ENCODE measurements at places on chromosomes 12 and 14. TPM values are rescaled to one million over a fixed set of nuclear protein-coding genes. Genes with fewer than 3 reads are reported as not detected.

- DNase-seq = no peak
Observed at GRCh38 chr12:82625523-82625922, 61.2 kb upstream of the TMTC2 start.

- DNase-seq = no peak
Observed at GRCh38 chr12:64836856-64837255, 12.4 kb downstream of the TBC1D30 start.

DNA sequence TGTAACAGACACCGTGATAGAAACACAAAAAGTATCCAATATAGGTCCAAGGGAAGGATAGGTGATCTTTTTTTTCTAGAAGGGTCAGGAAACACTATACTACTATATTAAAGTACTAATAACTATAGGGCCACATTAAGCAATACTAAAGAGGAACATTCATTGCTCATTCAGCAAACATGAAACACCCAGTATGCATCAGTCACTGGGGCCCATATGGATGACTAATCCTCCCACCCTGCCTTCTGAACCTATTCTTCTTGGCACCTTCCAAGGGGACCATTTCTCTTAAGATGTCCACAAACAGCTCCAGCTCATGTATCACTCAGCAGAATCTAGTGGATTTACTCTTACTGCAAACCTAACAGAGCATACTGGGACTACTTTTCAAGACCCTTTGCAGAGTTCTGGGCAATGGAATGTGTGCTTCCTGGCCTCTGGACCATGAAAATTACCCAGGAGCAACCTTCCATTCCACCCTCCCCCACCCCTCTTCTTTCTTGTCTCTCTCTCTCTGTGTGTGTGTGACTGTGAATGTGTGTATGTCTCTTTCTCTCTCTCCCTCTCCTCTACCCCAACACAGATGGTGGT is 187.9 kb downstream of the EPS8 start:
- no peak for DNase-seq

DNA sequence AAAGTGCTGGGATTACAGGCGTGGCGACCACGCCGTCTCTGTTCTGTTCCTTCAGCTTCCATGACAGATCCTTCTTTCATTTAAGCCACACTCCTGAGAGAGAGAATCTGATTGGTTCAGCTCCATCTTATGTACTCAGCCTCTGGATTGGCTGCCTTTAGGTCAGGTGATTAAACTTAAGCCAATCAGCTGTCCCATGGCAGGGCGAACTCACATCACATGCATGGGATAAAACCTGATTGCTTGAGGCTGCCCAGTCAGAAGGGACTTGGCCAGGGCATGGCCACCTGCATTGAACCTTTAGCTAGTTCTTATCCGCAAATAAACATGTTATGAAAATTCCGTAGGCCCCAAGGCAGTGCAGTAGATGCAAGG is 274.2 kb downstream of the SUDS3 start:
- no peak for DNase-seq

DNA sequence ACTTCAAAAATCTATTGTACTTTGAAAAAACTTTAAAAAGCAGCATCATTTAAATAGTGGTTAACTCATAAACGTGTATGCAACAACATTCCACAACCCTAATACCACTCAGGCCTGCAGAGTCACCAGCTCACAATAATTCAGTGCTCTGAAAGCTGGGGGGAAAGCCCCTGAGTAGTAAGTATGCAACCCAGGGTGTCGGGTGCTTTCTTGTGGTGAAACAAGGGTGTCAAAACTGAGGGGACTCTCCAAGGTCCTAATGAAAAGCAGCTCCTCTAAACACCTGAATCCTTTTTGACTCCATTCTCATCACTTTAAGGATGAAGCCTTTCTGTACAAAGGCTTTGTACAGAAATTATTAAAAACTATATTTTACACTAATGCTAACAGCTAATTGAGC is 33.7 kb downstream of the FGFR1OP2 start:
- DNase-seq = no peak

DNA sequence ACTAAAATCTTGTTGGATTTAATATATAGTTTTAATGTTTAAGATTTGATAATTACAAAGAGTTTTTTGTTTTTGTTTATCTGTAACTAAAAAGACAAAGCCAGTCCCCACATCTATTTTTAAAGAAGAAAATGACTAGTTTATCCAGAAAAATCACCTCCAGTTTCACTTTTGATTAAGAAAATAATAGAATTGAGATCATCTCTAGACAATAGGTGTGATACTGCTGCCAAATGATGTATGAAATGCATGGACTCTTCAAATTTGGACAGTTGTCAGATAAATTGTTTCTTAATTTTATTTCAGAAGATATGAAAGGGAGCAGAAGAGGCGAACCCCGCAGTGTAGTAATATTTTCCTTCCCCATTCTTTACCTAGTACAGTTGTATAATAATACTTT is 20.0 kb downstream of the PCNX4 start:
- DNase-seq = no peak

DNA sequence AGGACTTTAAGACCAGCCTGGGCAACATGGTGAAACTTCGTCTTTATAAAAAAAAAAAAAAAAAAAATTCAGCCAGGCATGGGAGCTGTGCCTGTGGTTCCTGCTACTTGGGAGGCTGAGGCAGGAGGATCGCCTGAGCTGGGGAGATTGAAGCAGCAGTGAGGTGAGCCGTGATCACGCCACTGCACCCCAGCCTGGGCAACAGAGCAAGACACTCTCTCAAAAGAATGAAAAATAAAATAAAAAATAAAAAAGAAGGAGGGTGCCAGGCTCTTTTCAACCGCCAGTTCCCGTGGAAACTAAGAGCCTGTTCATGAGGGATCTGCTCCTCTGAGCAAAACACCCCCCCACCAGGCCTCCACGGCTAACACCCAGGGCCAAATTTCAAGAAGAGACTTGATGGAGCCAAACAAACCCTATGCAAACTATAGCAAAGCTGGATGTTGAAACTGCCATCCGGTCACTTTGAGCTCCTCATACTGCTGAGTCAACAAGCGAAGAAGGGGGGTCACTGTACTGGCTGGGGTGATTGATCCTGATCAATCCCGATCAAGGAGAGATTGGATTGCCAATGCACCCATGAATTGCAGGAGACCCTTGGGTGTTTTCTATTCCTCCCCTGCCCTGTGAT is 23.4 kb downstream of the DLK1 start:
- peak; percentile 1 for DNase-seq

DNA sequence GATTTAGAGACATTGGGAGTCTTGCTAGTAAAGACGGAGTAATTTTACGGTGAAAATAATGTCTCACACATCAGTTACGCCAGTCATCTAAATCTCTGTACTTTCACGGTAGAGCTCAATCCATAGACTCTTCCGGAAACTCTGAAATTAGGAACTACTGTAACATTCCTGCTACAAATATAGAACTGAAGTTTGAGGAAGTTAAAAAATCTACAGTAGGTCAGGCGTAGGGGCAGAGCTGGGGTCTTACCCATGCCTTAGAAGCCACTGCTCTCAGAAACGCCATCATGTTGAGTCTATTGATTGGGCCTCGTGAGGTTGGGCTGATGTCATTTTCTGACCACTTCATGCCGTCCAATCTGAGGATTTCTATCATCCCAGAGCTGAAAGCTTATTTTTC is 1029.8 kb upstream of the TMEM132C start:
- no peak for DNase-seq

DNA sequence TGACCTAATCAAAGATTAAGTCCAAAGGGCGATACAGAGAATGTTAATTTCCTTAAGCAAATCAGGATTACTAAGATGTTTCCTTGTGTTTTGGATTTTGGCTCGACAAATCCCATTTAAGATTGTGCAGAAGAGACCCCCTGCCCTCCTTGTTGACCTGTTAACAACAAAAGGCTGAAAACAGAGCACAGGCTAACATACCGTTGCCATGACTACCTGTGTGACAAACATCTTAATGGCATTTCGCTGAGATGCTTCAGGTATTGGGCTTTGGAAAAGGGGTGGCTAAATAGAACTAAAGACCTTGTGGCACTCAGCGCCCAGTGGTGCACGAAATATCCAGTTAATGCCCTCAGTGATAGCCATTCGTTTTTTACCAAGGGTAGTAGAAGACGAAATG is 1532.3 kb upstream of the TMEM132C start:
- no peak for DNase-seq

- DNase-seq = no peak
Observed at GRCh38 chr14:105999361-106000028, 473.1 kb downstream of the TMEM121 start.

DNA sequence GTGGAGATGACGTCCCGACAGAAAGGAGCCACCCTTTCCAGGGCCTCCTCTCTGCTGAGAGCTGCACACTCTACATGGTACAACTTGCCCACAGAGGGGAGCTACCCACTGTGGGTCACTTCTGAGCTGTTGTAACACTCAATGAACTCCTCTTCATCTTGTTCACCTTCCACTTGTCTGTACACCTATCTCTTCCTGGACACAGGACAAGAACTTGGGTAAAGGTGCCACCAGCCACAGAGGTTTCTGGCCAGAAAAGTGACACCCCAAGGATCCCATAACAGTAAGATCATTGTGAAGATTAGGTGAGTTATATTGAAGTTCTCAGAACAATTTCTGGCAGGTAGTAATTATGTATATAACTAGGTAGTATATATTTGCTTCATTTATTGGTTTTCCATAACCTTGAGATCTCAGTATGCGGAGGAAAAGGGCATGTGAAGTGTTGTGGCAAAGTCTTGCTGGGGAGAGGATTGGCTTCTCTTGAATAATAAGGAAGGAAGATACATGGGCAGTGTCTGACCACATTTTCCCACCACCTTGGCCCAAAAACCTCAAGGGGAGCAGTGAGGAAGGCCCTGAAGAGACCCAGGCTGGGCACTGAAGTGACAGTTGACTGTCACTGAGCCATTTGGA is 34.2 kb downstream of the KRT76 start:
- no peak for DNase-seq

DNA sequence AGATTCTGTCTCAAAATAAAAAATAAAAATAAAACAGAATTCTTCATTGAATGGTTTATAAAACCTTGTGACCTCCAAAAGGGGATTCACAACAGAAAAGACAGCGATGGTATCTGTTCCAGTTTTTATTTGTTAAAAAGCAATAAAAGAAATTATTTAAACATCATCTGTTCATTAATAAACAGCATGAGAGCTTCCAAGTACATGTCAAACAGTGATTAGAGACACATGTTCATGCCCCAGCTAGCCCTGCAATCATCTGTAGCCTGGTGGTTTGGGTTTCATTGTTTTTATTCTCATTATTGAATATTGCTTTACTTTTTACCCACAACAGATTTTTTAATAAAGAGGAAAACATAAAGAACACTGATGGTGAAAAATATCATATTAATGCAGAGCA is 173.3 kb downstream of the ANO2 start:
- DNase-seq = no peak

GRCh38 chr14:23352506-23353432 is at the start of gene SLC22A17:
Gene SLC22A17, minus strand, starts transcription at chr14:23352887.
- DNase-seq = peak; percentile 90

GRCh38 chr12:54417712-54418440 is 1.2 kb downstream of the ITGA5 start:
- DNase-seq = no peak

DNA sequence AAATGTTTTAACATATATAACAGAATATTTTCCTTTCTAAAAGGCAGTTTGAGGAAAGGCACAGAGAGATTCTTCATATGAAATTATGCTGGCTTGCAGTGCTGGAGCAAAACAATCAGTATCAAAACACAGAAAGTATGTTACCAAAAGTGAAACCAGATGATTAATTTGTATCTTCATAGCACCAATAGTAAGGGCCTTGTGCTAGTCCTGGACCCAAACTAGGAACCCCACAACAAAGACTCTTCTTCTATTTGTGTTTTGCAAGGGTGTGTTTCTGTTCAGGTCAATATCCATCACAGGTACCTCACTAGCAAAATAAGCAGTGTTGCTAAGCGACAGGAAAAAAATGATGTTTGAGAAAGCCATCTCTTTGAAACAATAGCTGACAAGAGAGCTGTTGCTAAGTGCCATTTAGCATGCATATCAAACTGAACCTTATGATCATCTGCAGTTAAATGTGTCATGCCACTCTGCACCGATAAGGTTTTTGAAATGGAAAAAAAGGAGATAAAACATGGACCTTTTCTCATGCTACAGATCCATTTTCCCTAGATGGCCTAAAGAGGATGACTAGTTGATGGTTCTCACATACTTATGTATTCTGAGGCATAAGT is 196.2 kb upstream of the ALG10 start:
- DNase-seq = no peak

GRCh38 chr14:52063052-52063462 is 5.8 kb downstream of the NID2 start:
- no peak for DNase-seq

DNA sequence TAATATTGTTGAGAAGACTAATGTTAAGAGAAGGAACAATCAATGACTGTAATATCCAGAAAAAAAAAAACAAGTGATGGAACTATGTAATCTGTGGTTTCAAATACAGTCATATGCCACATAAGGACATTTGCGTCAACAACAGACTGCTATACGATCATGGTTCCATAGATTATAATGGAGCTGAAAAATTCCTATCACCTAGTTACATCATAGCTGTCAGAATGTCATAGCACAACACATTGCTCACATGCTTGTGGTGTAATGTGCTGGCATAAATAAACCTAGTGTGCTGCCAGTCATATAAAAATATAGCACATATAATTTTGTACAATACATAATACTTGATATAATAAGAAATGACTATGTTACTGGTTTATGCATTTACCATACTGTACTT is 653.5 kb downstream of the TRHDE start:
- no peak for DNase-seq

- DNase-seq = no peak
Observed at GRCh38 chr14:50792051-50792477, 38.9 kb downstream of the NIN start.

DNA sequence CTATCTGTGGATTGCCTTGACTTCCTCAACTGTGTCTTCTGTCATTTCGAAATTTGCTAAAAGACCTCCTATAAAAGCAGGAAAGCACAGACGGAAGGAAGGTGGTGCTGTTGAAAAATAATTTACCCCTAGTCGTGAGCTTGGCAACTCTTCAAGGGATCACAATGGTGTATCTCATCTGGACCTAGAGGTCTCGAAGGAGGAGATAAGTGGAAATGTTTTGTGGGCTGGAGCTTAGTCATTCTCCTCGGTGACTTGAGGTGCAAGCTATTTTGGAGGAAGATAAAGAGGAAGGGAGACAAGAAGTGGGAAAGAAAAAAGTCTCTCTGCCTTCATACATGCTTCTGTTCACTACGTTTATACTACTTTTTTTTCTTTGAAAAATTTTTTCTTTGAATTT is 89.9 kb downstream of the FLRT2 start:
- no peak for DNase-seq

PPP4R3A gene
- total RNA-seq = 148 TPM

SLCO1A2 gene
- total RNA-seq = 10.3 TPM

ADAMTS20 gene
- total RNA-seq = 2.1 TPM

IFNG-AS1 gene
- not detected for total RNA-seq

ABHD12B gene
- total RNA-seq = 42.4 TPM

PRH2 gene
- not detected for total RNA-seq

BATF gene
- total RNA-seq = not detected

GPRC5A gene
- total RNA-seq = 0.09 TPM

ZBTB39 gene
- 30.3 TPM for total RNA-seq

GPN3 gene
- total RNA-seq = 47.6 TPM

CLEC4A gene
- total RNA-seq = 0.18 TPM

BIN2 gene
- total RNA-seq = not detected

ARID2 gene
- 61.9 TPM for total RNA-seq

APAF1 gene
- 13.4 TPM for total RNA-seq

CMAS gene
- 46.7 TPM for total RNA-seq

IFNG gene
- total RNA-seq = not detected
